ENCODE measurements at places on chromosomes 11 and 22.

DNA sequence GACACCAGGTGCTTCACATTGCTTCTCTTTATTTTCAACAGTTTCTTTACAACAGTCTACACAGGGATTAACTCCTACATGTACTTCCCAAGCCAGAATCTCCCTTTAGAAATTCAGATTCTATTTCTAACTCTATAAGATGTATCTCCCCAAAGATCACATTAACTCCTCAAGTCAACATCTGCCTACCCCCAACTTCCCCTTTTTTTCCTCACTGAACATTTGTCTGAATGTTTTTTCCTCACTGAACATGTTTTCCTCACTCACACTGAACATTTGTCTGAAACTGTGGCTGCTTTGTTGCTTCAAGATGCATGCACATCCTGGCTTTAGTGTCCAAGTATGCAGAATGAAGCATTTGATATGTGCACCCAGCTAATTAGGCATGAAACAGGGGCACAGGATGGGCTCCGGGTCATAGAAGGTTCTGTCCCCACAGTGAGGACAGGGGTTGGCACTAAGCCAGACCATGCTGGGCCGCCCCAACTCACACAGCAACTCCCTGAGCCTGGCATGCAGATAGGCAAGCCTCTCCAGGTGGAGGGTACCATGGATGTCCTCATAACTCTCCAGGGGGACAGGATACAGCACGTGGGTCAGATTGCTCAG is 11.3 kb downstream of the PRAME start:
- DNase-seq: no peak

- DNase-seq: no peak
These were observed 565 bp downstream of the GAS2L1 start for GRCh38 chr22:29306835-29307595.

DNA sequence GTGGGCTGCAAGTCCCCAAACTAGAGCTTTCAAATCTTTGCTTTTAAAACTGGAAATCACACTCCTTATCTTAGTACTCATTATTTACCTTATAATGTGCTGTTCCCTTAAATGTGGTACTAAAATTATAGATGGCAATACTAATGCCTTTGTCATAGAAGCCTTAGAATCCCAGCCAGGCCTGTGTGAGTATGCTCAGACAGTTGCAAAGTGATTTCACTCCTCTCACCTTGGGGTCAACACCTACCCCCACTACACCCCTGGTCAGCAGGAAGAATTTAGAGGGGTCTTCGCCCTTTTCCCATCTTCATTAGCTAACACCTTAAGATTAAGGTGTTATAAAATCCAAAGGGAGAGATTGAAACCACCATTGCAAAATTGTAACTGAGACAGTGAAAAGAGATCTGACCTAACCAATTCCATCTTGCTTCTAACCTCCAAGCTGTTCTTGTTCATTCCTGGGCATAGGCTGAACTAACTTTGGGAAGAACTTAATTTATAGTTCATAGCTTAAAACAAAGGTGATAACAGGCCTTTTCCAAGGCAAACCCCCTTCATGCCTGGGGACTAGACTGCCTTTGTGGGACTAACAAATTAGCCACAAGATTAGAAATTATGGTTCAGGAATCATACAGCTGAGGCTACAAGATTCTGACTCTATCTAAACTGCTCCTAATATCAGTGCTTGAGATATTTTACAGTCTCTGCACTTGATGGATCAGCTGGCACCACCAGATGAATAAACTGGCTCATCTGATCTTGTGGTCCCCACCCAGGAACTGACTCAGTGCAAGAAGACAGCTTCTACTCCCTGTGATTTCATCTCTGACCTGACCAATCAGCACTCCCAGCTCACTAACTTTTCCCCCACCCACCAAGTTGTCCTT is 10.4 kb upstream of the MRPL17 start:
- no peak for DNase-seq

DNA sequence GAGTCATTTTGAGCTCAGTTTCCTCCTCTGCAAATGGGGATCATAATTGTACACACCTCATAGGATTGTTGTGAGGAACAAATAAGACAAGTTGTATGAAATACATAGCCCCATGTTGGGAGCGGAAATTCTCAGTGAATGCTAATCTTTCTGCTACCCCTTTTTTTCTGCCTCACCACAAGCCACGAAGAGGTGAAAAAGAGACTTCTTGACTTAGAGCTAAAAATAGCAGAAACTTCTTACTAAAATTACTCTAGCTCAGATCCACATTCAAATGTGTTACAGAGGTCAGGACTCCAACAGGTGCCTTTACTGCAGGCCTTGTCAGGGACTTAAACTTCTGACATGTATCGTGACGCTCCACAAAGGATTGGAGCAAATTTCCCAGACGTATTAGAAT is 128.5 kb downstream of the MIAT start:
- DNase-seq: no peak

- no peak for DNase-seq
These were observed 7.7 kb upstream of the ANKRD42 start for GRCh38 chr11:83185767-83186166.

DNA sequence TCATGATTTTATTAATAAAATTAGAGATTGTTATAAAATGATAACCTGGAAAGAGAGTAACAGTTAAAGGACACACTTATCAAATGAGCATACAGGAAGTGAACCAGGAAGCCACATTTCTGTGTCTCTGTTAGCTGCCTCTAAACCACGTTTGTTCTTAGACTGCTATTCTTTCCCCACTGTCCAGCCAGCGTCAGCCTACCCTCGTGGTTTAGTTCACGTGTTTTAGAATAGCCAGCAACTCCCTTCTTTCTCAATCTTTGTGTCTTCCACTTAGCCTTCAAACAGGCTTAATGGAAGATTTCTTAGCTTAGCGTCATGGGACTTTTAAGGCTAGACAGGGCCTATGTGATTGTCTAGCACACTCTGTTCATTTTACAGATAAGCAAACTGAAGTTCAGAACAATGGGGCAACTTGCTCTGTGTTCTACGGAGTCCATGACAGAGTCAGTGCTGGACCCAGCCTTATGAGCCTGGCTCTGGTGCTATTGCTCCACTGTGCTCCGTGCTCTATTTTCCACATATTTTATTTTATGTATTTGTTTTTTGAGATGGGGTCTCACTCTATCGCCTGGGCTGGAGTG is 27.2 kb downstream of the GRAMD1B start:
- peak; percentile 53 for DNase-seq

GRCh38 chr11:118939953-118940598 is 14.3 kb upstream of the BCL9L start:
- peak; percentile 80 for DNase-seq

- no peak for DNase-seq
These were observed 44.8 kb downstream of the LMO1 start for GRCh38 chr11:8218840-8219239.

GRCh38 chr22:49447837-49448236 is 379.8 kb downstream of the BRD1 start:
- DNase-seq: no peak

- DNase-seq: no peak
These were observed 23.7 kb upstream of the PDE3B start for GRCh38 chr11:14619603-14620531.

- DNase-seq: no peak
These were observed 1170.0 kb upstream of the CNTN5 start for GRCh38 chr11:97850701-97851100.

DNA sequence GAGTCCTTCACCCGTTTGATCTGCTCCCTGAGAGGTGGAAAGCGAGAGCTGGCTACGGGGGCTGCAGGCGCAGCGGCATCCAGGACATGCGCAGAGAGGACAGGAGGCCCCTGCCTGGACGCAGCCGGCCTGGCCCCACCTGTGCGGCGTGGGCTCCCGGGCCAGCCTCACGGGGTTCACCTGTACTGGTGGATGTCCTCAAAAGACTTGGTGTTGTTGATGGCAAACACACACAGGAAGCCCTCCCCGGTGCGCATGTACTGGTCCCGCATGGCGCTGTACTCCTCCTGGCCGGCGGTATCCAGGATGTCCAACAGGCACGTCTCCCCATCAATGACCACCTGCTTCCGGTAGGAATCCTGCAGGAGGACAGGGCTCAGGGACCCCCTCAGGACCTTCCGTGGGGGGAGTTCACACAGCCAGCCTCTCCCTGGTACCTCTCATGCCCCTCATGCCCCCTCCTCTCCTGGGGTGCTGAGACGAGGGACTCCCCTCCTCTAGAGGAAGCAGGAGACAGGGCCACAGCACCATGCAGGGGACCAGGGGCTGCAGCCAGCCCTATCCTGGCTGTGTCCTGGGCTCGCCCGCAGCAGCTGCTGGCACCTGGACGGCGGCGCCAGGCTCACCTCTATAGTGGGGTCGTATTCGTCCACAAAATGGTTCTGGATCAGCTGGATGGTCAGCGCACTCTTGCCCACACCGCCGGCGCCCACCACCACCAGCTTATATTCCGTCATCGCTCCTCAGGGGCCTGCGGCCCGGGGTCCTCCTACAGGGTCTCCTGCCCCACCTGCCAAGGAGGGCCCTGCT is 1.6 kb downstream of the HRAS start:
- no peak for DNase-seq

DNA sequence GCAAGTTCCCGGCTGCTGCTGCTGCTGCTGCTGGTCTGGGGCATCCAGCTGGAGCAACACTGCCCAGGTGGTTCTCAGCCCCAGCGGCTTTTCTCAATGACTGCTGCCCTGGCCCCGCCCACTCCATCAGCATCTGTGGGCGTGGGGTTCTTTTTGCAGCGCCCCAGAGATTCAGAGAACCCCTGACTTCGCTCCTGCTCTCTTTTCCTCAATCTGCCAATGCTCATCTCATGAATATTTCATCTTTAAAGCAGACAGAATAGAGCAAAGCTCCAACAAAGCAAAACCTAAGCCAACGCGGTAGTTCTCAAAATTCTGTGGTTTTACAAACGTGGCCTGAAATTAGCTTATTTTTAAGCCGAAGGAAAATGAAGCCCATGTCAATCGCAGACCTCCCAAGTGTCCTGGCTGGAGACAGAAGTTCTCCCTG is 363.6 kb downstream of the CTTN start:
- DNase-seq: no peak

Data from KG1 (cell line).